HEK293T (cell line): ENCODE measurements at places on chromosomes 7 and 10.

GRCh38 chr7:90520484-90520883, 51.0 kb downstream of the PTTG1IP2 start:
- DNase-seq = no peak

GRCh38 chr10:46106410-46107255, 60.6 kb upstream of the MSMB start:
- DNase-seq = peak; percentile 65

GRCh38 chr10:10164848-10165247, 852.8 kb upstream of the CELF2 start:
- DNase-seq = no peak

DNA sequence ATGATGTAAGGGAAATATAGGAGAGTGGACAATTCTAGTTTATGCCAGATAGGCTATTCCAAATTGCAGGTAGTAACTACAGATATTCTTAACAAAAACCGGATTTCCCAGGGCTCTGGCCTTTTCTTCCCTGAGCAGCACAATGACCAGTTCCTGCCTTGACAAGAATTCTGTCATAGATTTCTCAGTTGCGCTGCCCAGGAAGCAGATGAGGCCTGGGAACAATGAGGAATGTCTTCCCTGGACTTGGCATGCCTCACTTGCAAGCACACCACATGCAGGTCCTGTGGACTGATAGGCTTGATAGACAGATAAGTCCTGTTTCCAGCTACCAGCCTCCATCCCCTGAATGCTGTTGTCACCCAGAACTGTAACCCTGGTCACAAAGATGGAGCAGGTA, 174.5 kb upstream of the PRSS58 start:
- DNase-seq = no peak

- DNase-seq = no peak
These were observed 130.1 kb downstream of the CELF2 start for GRCh38 chr10:11147722-11148121.

DNA sequence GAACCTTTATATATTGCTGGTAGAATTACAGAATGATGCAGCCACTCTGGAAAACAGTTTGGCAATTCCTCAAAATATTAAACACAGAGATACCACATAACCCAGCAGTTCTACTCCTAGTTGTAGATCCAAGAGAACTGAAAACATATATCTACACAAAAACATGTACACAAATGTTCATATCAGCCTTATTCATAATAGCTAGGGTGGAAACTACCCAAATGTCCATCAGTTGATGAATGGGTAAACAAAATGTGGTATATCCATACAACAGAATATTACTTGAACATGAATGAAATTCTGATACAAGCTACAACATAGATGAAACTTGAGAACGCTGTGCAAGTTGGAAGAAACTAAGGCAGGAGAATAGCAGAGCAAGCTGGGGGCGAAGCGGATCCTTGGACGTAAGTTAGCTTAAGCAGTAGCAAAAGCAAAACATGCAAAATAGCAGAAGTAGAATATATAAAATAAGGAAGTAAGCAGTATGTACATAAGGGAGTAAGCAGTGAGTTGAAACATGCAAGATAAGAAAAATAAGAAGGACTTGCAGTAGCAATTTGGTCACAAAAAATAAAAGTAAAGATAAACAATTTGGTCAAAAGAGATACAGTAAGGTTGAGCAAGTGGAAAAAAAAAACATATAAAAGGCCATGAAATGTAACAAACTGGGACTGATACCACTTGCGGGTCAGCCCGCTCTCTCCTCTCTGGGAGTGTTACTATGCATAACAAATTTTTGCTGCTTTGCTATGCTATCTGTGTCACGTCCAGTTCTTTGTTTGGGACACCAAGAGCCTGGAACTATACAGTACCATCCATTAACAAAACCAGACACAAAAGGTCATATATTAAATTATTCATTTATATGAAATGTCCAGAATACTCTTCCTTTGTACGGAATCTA, 18.0 kb upstream of the HILPDA start:
- no peak for DNase-seq

- no peak for DNase-seq
These were observed 189.5 kb downstream of the ANKRD30A start for GRCh38 chr10:37314862-37315261.

DNA sequence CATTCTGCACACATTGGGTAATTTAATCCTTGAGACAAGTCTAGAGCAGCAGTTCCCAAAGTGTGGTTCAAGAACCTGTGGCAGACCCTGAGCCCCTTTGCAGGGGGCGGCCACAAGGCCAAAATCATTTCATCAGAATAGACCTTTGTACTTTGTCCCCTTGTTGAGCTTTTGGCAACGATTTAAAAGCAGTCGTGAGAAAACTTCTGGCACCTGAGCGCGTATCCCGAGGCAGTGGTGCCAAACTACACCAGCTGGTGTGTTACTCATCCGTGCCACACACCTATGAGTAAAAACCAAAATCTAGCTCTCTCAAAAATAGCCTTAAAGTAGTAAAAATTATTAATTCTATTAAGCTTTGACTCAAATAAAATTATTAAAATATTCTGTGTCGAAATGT, 306.8 kb downstream of the SDK1 start:
- DNase-seq = no peak

- DNase-seq = no peak
These were observed 51.9 kb upstream of the CHST15 start for GRCh38 chr10:124145109-124145870.

DNA sequence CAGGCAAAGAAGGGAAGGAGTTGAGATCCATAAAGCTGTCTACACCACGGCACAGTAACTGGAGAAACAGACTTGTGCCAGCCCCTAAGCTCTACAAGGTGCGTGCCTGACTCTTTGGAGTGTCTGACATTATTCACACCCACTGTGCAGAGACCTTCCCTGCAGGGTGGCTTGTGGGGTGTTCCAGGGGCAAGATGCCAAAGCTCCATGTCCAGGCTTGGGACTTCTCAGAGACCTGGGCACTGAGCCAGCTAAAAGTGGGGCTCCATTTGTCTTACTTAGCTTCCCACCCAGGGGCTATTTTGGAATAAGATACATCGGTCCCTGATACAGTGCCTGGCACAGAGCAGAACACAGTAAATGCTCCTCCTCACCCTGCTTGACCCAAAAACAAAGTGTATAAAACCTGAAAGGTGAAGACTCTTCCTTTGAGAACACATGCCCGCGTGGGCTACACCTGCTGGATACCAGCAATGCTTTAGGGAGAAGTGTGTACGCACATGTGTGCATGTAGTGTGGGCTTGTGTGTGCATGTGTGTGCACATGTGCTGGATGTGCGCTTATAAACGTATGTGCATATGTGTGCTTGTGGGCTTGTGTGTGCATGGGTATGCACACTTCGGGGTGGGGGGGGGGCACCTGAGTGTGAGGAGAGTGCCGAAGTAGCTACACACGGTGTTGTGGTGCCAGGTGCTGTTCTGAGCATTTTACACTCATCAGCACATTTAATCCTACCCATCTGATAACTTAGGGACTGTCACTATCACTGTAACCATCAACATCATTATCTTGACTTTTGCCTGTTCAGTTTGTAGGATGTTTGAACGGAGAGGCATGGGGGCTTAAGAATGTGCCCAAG, 143.0 kb downstream of the ARHGAP22 start:
- DNase-seq = no peak

- DNase-seq = no peak
These were observed 14.2 kb downstream of the ZNF365 start for GRCh38 chr10:62388328-62388727.

DNA sequence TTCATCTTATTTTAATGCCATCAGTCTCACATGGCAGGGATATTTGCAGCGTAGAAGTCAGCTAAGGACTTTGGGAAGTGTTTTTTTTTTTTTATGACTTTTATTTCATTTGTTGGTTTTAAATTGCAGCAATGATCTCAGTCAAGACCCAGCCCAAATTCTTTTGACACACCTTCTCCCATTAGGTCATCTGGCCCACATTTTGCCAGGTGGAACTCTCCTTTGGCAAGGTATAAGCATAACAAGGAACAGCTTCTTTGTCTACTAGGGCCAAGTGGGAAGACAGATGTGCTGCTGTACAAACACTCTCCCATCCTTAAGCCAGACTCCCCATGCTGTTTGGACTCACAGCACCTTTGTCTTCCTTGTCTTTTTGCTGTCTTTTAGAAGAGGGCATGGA, 41.8 kb downstream of the PLEKHA8 start:
- no peak for DNase-seq

GRCh38 chr10:66572700-66573099, 353.1 kb upstream of the LRRTM3 start:
- DNase-seq = no peak

DNA sequence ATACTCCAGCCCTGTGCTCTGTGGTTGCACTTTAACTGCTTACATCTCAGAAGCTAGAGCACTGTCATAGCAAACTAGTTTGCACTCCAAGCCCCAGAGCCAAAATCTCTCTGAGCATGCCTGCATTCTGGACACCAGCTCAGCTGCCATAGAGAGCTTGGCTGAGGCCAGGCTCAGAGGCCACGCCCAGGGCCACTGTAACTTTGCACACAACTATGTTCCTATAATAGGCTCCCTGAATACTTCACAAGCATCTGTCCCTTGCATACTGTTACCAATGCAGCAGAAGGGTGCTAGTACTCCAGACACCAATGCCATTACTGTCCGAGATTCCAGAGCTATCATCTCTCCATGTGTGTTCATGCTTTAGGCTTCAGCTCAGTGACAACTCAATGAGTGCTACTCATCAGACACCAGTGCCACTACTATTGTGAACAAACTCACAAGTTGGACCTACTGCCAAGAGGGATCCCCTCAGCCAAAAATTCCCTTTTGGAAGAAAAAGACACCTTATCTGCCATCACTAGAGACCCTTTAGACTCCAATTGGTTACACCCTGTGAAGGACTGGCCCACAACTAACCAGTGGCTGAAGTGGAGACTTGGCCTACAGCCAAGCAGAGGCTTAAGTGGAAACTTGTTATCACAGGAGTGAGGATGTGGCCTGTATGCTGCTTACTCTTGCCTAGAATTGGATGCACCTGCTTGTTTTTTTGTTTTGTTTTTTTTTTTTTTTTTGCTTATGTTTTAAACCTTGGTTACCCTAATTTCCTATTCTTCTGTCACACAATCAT, 211.6 kb upstream of the MAGI2 start:
- no peak for DNase-seq

- no peak for DNase-seq
These were observed 757 bp downstream of the RAB19 start for GRCh38 chr7:140404565-140405065.

GRCh38 chr7:101146-102046, 91.0 kb upstream of the FAM20C start:
- no peak for DNase-seq

- no peak for DNase-seq
These were observed 148.7 kb downstream of the BBS9 start for GRCh38 chr7:33278095-33278494.

GRCh38 chr10:120945182-120945581, 94.0 kb downstream of the WDR11 start:
- no peak for DNase-seq

DNA sequence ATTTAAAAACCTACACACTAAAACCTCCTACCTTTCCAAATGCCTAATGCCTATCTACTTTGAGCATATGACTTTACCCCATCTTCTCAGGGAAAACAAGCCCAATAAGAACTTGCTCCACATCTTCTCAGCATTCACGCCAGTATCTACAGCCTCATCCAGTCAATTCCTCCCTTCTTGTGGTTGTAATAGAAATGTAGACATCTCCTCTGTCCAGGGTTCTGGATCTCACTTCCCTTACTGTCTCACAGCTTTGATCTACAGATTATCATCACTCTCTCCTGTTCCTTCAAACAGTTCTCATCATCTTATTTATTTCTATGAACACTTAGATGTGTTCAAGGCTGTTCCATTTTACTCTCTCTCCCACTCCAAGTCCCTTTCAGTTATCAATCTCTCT, 70.4 kb upstream of the NOBOX start:
- DNase-seq = no peak
